Stimulated activated CD4-positive, alpha-beta T cell treated with anti-CD3 and anti-CD28 coated beads, Interleukin-4, amount 100 ng/mL, for 24 hours (primary cell): ENCODE measurements at places on chromosomes 5 and 9.
A peak's percentile ranks its signal among the peaks of the same experiment; 100 is the strongest.

DNA sequence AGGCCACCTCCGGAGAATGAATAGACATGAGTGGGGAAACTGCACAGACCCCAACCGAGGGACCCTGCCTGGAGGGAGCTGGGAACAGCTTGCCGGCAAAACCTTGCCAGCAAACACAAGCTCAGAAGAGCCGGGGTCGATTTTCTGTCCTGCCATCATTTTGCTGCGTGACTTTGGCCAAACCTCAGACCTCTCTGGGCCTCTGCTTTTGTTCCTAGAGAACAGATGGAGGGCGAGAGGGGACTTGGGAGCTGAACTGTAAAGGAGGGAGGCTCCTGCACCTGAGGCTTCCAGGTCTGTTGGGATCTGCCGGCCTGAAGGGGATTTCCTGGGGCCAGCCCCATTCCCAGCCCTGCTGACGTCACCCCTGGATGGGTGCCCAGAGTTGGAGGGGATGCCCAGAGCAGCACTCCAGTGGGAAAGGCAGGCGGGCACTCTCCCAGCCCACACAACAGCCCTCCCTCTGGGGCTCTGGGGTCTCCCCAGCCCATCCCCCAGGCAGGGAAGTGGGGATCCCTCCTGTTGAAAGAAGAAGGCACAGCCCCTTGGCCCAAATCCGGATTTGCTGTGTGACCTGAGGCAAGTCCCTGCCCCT is 40.4 kb upstream of the SYNPO start:
- DNase-seq: no peak

DNA sequence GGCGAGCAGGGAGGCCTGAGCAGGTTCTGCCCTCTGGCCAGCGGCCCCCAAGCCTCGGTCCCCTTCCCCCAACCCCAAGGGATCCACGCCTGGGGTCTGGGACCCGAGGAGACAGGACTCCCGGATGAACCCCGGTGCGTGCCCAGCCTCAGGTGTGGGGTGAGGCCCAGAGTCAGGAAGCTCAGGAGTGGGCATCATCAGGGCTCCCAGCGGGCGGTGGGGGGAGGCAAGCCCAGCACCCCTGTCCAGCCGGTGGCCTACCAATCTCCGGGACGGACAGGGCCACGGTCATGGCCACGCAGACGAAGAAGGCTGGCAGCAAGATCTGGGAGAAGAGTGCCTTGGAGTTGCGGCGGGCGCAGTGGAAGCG is 14.5 kb downstream of the ABCA2 start:
- DNase-seq: no peak

- DNase-seq: no peak
Measured at GRCh38 chr5:122500245-122501088, 188.4 kb downstream of the SNCAIP start.

GRCh38 chr5:39017504-39017903 is 56.7 kb downstream of the RICTOR start:
- DNase-seq: no peak

DNA sequence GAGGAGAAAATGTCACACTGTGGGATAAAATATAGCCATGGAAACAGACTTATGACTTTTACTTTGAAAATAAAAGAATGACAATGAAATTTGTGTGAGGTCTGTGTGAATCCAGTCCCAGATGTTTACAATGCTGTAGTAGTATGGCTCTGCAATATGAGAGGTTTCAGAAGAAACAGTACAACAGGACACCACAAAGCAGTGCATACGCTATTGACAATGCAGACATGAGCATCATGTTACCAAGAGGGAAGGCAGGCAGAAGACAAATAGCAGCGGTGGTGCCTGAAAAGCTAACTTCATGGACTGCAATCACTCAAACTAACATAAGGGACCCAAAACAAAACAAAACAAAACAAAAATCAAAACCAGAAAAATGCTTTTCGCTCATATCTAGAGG is 1.8 kb downstream of the FGF10 start:
- no peak for DNase-seq

DNA sequence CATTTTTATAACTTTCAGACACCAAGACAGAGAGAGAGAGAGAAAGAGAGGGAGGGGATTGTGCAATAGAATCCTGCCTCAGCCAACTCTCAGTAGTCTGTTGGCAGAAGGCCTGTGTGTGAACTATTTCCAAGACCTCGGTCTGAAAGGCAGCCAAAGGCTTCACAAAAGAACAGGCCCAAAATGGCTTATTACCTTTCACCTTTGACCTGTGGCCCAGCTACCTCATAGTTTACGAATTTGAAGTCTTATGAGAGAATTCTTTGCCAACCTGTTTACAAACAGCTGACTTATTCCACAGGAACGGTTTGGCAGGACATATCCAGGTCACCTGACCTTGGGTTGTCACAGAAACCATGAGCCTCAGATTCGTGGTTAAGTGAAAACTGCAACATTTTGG is 48.6 kb downstream of the NR2F1-AS1 start:
- DNase-seq: no peak

- no peak for DNase-seq
Measured at GRCh38 chr9:106958955-106959657, 96.1 kb downstream of the ZNF462 start.

DNA sequence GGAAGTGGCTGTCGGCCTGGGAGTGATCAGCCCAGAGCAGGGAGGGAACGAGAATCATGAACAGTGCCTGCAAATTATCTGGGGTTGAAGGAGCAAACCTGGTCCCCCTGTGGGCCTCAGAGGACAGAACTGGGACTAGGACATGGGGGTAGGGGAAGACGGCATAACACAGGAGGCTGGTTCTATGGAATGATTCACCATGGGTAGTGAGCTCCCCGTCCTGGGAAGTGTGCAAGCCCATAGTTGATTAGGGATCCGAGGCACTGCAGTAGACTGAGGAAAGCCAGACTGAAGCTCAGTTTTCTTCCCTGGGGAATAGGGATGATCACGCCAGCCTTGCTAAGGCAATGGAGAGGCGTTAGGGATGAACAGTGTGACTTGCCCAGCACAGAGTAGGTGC is 5.6 kb downstream of the ADGRD2 start:
- DNase-seq: no peak

DNA sequence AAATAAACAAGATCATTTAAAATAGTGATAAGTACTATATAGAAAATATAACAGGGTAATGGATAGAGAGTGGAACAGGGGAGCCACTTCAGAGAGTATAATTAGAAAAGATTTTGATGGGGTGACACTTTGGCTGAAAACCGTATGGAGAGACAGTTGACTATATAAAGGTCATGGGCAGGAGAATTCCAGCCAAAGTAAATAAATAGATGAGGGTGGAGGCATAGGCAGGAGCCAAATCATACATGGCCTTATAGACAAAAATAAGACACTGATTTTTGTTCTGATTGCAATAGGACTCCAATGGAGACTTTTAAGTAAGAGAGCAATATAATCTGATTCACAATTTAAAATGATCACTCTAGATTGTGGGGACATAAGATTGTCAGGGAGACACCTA is 37.5 kb upstream of the NUDT12 start:
- DNase-seq: no peak

DNA sequence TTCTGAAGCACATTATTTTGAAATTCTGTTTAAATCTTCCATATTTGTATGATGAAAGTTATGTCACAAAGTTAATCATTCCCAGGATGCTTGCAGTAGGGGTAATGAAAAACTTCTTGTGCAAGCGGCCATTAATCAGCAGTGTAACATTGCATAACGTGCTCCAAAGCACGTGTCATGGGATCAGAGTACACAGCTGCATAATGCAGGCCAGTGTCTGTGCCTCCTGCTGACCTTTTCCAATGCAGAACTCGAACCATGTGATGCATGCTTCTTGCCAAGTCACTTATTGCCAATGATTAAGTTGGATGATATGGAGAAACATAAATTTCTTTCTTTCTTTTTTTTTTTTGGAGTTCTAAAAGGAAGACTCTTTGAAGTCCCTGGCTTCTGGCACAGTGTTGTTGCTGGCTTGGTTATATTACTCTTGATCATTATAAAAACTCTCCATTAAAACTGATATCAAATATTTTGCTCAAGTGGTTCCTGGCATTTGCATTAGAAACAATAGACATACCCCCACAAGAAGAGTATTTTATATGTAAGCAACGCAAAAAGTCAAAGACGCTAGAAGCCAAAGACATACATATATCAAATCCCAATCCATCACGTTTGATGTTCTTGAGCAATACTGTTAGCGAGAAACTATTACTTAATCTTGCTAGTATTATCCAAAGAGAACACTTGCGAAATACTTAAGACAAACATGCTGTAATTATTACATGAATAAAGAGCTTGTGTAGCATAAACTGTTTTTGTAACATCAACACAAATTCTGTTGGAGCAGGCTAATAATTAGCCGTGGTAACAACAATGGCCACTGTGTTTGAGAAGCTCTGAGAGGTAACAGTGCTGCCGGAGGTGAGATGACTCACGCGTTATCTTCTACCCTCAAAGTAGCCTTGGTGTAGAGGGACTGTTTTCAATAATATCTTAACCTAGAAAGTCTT is 164.2 kb downstream of the AUH start:
- no peak for DNase-seq

- no peak for DNase-seq
Measured at GRCh38 chr9:84325347-84325973, 15.1 kb downstream of the SLC28A3 start.

DNA sequence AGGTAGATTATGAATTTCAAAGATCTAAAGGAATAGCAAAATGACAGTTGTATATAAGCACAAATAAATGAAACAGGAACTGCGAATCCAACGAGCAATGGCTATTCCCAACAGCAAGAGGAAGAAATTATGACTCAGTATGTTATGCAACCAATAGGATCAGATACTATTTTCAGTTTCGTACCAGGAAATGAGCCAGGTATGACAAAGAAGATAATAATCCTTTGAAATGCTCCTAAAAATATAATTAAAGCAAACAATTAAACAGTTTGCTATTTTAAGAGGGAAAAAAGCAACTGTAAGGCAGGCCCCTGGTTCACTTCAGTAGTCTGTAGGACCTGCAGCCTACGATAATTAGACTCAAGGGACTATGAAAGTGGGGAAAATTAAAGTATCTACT is 58.9 kb downstream of the AUH start:
- no peak for DNase-seq

DNA sequence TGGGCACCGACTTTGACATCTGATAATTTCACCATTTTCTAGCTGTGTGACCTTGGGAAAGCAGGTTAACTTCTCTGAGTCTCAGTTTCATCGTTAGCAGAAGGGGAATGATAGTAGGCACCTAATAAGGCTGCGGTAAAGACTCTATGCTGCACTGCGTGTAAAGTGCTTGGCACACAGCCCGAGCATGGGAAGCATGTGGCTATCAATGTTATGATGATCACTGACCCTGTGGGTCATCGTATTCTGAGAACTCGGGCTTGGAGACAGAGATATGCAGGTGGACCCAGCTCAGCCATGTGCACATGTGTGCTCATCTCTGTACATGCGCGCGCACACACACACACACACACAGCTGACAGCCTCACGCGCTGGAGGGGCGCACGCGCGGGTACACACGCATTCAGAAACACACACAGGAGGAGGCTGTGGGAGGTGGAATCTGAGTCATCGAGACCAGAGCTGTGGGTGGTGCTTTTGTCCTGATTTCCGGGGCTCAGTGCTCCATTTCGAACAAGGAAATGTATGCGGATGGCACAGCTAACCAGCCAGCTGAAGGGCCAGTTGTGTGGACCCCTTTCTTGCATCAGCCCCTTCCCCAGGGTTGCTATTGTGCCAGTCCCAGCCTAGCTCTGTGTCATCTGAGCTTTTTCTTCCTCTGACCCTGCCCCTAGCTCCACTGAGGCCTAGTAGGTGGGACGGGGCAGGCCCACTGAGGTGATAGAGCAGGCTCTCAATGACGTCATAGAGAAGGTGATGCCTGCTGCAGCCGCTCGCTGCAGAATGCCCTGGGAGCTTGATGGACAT is 11.1 kb upstream of the ARAP3 start:
- DNase-seq: peak; percentile 88

GRCh38 chr9:81665322-81665871 is 23.9 kb downstream of the TLE1 start:
- no peak for DNase-seq

GRCh38 chr5:8981016-8981415 is 564.9 kb downstream of the SEMA5A start:
- DNase-seq: no peak

DNA sequence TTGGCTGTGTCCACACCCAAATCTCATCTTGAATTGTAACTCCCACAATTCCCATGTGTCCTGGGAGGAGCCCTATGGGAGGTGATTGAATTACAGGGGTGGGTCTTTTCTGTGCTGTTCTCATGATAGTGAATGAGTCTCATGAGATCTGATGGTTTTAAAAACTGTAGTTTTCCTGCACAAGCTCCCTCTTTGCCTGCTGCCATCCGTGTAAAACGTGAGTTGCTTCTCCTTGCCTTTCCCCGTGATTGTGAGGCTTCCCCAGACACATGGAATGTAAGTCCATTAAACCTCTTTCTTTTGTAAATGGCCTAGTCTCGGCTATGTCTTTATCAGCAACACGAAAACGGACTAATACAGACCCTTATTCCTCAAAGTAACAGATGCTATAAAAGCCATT is 94.1 kb downstream of the DOCK2 start:
- no peak for DNase-seq

DNA sequence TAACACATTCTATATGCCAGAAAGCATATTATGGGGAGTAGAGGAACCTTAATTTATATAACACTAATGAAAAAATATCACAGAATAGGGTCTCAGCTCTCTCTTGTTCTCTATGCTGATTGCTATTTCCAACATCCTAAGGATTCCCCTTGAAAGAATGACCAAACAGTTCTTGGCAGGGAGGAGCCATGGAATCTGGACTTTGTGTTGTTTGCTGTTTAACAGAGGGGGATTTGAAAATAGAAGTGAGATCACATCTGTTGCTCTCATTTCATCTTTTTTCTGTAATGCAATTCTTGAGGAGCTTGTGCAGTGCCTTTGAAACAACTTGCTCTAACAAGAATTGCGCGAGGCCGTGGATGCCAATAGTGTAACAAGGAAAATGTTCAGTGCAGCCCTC is 755.3 kb downstream of the TLE1 start:
- no peak for DNase-seq

DNA sequence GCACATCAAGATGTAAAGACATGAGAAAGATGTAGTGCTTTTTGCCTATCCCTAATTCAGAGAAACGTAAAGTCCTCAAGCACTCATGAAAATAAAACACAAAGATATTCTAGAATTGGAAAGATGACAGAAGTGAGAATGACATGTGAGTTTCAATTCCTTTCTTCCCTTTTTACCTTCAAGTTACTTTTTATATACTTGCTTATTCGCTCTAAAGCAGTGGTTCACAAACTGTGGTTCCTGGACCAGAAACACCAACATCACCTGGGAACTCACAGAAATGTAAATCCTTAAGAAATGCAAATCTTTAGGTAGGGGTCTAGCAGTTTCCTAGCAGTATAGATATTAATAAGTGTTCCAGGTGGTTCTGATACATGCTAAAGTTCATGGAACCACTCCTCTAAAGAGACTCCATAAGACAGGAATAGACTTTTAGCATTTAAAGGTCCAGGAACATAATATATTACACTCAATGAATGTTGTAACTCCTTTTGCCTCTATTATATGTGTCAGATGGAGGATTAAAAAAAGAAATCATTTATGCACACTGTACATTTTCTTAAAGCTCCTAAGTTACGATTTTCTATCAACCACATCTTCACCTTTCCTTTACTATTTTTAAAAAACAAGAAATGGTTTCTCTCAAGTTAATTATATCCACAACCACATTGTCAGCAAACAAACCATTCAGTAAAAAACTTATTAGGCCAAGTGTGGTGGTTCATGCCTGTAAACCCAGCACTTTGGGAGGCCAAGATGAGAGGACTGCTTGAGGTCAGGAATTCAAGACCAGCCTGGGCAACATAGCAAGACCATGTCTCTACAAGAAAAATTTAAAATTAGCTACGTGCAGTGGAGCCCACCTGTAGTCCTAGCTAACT is 39.9 kb downstream of the ERP44 start:
- DNase-seq: no peak

- peak; percentile 46 for DNase-seq
Measured at GRCh38 chr9:79570448-79571308, 1.1 kb upstream of the TLE4 start.
